ENCODE measurements at places on chromosomes 3 and 15.

- DNase-seq, result no peak
Measured at GRCh38 chr3:120092474-120092873, 1.8 kb downstream of the GSK3B start.

- no peak for DNase-seq
Measured at GRCh38 chr15:70587896-70588567, 175.3 kb downstream of the UACA start.

- DNase-seq, result no peak
Measured at GRCh38 chr3:90025019-90025418, 917.6 kb downstream of the EPHA3 start.

GRCh38 chr15:77591968-77592613 lies 40.6 kb downstream of the LINGO1 start:
- no peak for DNase-seq

- no peak for DNase-seq
Measured at GRCh38 chr3:58020783-58021071, 12.5 kb downstream of the FLNB start.

DNA sequence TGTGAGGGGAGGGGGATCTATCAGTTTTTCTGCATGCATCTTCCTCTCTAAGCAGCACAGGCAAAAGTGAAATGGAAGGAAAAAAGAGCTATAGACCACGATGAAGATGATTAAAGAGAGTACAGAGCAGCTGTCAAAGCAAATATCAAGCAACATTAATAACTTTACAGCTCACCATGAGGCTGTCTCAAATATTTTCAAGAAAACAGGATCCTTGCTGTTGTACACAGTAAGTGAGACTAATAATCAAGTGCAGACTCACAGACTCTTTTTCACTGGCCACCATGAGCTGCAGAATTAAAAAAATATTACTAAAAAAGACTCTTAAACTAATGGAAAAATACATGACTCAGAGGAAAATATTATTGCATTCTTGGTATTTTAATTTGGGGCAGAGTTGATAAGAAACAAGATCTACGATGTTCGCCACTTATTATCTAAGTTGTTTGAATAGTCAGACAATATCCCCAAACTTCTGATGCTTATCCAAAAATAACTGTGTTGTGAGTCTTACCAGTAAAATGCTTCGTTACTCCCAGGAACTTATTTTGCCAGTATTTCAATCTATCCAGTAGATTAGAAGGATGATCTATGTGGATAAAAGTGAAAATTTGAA lies 817.5 kb upstream of the ALCAM start:
- no peak for DNase-seq

DNA sequence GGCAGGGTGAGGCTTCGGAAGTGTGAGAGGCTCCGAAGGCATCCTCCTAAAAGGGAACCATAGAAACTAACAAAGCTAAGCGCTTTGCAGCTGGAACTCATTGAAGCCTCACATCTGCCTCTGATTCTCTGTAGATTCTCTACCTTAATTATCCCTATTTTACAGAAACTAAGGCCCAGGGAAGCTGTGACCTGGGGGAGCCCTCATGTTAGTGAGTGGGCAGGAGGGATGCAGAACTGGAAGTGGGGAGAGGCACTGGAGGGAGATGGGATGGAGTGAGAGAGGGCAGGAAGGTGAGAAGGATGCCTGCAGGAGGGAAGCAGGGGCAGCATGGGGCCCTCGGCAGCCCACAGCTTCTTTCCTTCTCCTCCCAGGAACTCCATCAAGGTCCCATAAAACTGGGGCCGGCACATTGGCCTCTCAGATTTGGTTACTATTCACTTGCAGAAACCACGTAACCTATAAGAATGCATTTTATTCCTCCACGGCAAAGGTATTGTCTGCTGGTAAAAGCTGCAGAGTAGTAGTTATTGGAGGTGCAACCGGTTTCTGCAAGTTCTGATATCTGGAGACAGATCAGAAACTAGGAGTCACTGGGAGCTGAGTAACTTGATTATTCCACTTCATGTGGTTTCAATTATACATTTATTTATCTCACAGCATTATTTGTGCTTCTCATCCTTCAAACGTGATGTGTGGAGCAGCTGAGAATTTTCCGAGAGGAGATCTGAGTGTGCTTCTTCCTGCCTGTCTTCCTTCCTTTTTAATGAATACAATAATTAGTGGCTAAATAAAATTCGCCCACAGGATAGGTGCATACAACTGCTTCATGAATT lies 24.0 kb upstream of the CHCHD6 start:
- no peak for DNase-seq

- DNase-seq, result no peak
Measured at GRCh38 chr3:29763115-29763514, 482.2 kb downstream of the RBMS3 start.

- peak; percentile 20 for DNase-seq
Measured at GRCh38 chr15:68552773-68553172, 26.0 kb upstream of the CORO2B start.
